MG63 (cell line): ENCODE measurements at places on chromosomes 5 and 9. TPM values are rescaled to one million over a fixed set of nuclear protein-coding genes. Genes with fewer than 3 reads are reported as not detected.

GRCh38 chr5:154189819-154190594, 526 bp upstream of the GALNT10 start:
- DNase-seq, result peak; percentile 91

GRCh38 chr5:141100243-141100805, at the start of gene PCDHB3:
TSS of gene PCDHB3 (plus strand) at chr5:141100473. CDS start at chr5:141100650, 177 bp downstream.
- no peak for DNase-seq

- no peak for DNase-seq
Measured at GRCh38 chr5:121763665-121764064, 88.0 kb upstream of the FTMT start.

GRCh38 chr5:177434437-177434836, 8.0 kb downstream of the GRK6 start:
- peak; percentile 21 for DNase-seq

GRCh38 chr5:132472431-132472830, 18.1 kb downstream of the IRF1 start:
- DNase-seq, result no peak

DNA sequence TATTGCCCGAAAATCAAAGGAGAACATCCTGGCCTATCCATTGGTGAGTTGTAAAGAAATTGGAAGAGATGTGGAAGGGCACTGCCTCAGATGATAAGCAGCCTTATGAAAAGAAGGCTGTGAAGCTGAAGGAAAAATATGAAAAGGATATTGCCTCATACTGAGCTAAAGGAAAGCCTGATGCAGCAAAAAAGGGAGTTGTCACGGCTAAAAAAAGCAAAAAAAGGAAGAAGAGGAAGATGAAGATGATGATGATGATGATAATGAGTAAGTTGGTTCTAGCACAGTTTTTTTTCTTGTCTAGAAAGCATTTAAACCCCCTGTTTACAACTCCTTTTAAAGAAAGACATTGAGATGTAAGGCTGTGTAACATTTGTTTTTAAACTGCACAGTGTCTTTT, 59.8 kb upstream of the ZBED3 start:
- no peak for DNase-seq

DNA sequence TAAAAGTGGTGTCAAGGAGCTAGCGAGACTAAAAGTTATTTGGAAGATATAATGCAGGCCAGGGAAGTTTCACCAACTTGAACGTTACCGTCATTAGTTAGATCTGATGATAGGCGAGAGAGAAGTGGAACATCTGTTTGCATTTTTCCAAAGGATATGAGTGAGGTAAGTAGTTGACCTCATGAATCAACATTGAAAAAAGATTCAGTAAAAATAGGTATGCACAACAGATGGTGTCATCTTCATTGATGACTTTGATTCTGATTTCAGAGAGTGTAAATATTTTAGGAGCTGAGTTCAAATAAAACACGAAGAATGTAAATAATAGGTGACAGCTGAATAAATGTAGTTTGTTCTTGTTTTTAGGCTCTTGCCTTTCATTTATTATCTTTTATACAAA, 998.9 kb upstream of the CDH6 start:
- no peak for DNase-seq

- no peak for DNase-seq
Measured at GRCh38 chr9:26779062-26779461, 113.5 kb downstream of the CAAP1 start.

- DNase-seq, result no peak
Measured at GRCh38 chr5:1122511-1123294, 10.8 kb upstream of the SLC12A7 start.

- DNase-seq, result no peak
Measured at GRCh38 chr9:89179540-89179894, 899 bp upstream of the SHC3 start.

DNA sequence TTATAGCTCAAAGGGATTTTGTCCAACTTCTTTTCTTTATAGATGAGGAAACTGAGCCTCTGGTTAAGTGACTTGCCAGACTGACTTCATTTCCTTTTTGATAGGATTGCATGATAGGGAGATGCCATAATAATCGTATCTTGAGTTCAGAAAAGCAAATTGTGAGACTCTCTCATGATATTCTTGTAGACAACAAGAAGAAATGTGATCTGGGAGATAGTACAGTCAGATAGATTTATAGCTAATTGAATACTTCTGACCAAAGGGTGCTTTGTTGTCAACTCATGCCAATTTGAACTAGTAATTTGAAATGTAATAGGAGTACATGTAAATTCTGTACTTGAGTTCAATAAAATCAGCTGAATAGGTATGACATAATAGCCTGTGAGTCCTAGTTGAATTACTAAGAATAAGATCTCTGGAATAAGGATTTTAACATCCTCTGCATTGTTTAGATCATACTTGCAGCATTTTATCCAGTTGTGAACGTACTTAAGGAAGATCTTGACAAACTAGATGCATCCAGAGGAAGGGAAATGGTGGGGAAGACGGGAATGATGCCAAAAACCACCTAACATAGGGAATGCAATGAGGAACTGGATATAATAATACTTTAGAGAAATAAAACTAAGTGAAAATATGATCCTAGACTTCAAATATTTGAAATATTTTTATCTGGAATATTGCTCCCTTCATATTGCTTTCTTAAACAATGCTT, 25.5 kb downstream of the CWC27 start:
- DNase-seq, result no peak

- DNase-seq, result peak; percentile 70
Measured at GRCh38 chr5:177133853-177134696, 502 bp downstream of the NSD1 start.

DNA sequence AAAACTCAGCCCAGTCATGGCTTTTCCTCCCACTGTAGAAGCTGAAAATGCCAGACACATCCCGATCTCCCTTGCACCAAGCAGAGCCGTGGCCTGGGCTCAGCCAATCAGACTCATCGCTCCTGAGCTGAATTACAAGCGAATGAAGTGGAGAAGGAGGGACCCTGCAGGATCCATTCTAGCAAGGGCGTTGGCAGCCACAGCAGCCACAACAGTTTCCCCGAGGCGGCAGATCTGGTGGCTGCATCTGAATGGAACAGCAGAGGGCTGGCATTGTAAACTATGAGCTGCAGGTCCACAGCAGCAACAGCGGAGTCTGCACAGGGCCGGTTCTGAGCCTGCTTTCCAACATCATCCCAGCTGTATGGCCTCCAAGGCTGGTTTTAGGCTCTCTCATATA, 23.8 kb downstream of the ALG2 start:
- DNase-seq, result no peak

DNA sequence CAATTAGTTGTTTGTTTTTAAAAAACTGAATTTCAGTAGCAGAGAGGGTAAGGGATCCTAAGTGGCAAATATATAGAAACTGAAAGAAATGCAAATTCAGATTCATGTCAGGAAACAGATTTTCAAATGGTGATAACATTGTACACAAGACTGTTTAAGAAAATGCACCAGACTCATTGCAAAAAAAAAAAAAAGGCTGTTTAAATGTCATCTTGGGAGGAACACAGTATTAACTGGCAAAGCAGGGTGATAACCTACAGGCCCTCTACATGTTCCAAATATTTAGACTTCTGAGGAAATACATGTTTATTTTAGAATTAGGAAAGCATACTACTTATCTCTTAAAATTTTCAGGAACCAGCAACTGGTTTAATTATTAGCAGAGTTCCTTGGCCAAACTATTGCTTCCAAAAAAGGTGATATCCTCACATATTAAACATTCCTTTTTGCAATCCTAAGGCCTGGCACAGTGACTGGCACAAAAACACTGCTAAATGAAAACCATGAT, 114.5 kb downstream of the TSSK1B start:
- no peak for DNase-seq

GRCh38 chr5:135859641-135860040, 25.2 kb downstream of the SLC25A48 start:
- DNase-seq, result no peak

GRCh38 chr5:180115326-180116076, 43.9 kb upstream of the RNF130 start:
- DNase-seq, result no peak

DNA sequence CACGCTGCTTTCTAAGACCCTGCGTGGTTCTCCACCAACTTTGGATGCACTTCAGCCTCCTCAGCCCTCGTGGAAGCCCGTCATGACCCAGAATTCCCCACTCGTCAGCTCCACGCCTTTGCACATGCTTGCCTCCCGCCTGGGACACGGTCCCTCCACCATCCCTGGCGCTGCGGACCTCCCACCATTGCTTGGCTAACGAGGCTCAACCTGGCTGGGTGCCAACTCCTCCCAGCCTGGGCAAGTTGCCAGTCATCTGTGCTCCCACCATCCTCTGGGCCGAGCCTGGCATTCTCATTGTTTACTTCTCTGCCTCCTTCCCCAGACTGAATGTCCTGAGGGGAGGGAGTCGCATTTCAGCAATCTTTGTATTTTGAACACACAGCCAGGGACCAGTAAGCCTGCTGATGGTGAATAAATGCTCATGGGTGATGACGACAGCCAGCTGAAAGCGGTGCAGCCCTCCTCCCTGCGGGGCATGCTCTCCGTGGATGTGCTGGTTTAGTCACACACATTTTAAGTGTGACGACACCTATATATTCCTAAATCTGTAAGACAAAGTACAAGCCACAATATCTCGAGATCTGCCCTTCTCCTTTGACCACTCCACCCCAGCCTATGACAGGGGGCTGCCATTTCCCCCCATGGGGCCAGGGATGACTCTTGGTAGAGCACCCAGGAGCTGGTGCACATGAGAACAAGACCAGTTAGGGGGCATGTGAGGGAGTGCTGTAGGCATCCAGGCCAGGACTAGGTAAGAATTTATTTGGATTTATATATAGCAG, 37.6 kb downstream of the ANKRD33B start:
- DNase-seq, result peak; percentile 83

GRCh38 chr5:172223901-172224873, 30.2 kb downstream of the EFCAB9 start:
- DNase-seq, result no peak

DNA sequence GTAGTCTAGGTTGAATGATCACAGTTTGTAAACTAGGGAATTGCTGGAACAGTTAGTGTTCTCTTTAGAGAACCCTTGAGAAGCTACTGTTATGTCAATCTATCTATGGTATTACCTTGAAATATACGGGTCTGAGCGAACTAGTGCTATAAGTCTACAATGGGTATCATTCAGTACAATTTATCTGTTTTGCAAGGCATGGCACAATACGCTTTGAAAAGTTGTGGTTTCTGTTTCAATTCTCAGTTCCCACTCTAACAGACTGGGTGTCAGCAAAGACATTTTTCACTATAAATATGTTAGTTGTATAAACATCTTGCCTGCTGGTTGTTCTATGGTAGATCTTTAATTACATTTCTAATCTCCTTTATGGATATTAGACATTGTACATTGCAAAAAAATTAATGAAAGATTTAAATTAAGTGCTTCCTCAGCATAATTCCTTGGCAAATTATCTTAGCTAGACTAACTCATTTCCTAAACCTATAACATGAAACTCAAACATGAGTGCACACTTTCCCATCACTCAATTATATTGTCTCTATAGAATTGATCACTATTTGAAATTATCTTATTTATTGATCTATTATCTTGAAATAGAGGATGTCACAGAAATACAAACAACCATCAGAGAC, 24.9 kb upstream of the SLCO6A1 start:
- DNase-seq, result no peak

DNA sequence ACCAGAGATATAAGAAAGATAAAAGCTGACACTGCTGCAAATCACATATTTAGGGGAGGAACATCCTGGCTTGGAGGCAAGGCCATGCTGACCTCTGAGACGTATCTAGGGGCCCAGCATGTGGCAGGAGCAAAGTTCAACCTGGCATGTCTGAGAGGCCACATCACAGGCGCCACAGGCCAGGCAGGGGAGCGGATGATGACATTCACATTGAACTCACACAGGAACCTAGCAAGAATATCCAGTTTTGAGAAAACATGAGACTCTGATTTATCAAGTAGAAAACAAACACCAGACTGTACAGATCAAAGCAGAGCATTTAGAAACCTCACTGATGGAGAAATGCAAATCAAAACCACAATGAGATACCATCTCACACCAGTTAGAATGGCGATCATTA, 64.2 kb upstream of the STK32A start:
- DNase-seq, result no peak

DNA sequence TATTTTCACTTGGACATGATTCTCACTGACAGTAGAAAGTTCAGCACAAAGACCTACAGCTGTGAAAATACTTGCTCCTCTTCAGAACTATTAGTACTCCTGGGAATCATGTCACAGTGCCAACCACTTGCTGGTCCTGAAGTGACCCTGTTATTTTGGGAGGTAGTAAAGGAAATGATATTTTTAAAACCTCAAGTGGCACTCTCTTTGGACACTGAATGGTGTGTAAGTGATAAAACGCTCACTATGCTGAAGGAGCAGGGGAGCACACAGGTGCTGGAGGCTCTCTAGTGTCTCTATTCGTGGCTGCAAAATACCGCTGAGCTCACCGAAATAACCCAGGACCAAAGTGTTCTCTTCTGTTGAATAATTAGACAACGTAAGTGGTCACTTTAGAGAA, 76.9 kb upstream of the SPATA31D4 start:
- DNase-seq, result no peak

DNA sequence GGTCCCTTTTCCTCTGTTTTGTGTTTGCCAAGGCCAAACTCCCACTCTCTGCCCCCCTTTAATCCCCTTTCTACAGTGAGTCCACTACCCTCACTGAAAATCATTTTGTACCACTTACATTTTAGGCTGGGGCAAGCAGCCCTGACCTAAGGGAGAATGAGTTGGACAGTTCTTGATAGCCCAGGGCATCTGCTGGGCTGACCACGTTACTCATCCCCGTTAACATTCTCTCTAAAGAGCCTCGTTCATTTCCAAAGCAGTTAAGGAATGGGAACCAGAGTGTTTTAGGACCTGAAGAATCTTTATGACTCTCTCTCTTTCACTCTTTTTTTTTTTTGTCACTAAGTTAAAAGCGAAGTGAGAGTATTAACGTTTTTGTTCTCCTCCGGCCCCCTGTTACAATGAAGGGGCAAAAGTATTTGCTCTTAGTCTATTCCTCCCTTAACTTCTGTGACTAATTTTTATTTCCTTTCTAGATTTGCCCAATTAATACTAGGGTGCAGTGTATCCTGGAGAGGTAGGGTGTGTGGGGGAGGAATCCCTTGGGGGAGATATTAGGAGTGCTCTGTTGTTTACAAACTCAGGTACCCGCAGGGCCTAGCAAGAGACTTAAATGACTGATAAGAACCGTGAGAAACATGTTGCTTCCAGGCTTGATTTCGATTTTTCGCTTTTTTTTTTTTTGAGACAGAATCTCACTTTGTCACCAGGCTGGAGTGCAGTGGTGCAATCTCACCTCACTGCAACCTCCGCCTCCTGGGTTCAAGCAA, 14.7 kb downstream of the GM2A start:
- no peak for DNase-seq

- no peak for DNase-seq
Measured at GRCh38 chr5:140673187-140673976, at the start of gene DND1. TSS of gene DND1 (minus strand) at chr5:140673576. CDS start at chr5:140673542, 34 bp downstream.

GRCh38 chr9:97938081-97938644, at the start of gene HEMGN:
TSS of gene HEMGN (minus strand) at chr9:97938172. CDS start at chr9:97938136, 36 bp downstream.
- no peak for DNase-seq

Gene FAM151B
- total RNA-seq, result 2.6 and 15.3 TPM in 2 replicates

Gene C9orf72
- total RNA-seq, result 1.5 and 2.0 TPM in 2 replicates

Gene ACOT12
- total RNA-seq, result not detected in 2 replicates

Gene GAS1
- total RNA-seq, result 6.5 and 12.4 TPM in 2 replicates

Gene TAF11L10
- not detected in 2 replicates for total RNA-seq

Gene ITGA2
- total RNA-seq, result 0.95 and 2.6 TPM in 2 replicates

Gene C1QTNF3
- 1.3 and 3.3 TPM in 2 replicates for total RNA-seq

Gene ADAMTS12
- total RNA-seq, result 8.1 and 11.8 TPM in 2 replicates

Gene GZMA
- total RNA-seq, result not detected in 2 replicates

Gene INSL6
- not detected in 2 replicates for total RNA-seq

Gene NMUR2
- not detected in 2 replicates for total RNA-seq

Gene AJM1
- 0.82 TPM in 1 of 2 replicates, not detected in the other for total RNA-seq

Gene PCDHA9
- not detected in 2 replicates for total RNA-seq

Gene PCDHGC5
- 0.46 TPM in 1 of 2 replicates, not detected in the other for total RNA-seq
